ENCODE measurements at places on chromosomes 2 and 18.

DNA sequence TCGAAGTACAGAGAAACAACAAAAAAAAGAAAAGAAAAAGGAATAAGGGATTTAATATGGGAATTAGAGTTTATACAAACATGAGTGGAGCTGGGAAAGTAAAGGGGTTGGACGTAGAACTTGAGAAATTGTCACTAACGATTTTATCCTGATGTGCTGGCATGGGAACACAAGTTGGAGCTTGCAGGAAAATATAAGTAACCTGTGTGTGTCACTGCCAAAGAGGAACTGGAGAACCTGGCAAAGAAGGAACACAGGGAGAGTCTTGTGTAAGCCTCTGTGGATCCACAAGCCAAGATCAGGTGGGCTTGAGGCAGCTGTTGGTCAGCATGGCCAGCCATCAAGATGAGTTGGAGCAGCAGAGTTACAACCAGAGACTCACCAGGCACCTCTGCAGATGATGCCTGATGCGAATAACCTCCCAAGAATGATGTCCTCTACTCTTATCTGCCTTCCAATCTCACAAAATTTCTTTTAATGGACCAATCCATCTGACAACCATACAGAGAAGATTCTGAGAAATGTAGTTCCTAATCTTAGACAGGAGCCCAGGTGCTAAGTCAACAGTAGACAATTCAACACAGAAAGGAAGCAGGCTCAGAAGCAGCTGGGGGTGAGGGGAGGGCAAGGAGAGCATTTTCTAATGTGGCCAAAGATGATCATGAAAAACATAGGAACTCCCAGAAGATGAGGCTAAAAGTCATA is 77.0 kb upstream of the SPOPL start:
- DNase-seq = no peak

GRCh38 chr2:25397777-25398176 is 56.1 kb upstream of the DNMT3A start:
- DNase-seq = no peak

- DNase-seq = no peak
Observed at GRCh38 chr18:23879966-23880565, 134.5 kb upstream of the TTC39C start.

DNA sequence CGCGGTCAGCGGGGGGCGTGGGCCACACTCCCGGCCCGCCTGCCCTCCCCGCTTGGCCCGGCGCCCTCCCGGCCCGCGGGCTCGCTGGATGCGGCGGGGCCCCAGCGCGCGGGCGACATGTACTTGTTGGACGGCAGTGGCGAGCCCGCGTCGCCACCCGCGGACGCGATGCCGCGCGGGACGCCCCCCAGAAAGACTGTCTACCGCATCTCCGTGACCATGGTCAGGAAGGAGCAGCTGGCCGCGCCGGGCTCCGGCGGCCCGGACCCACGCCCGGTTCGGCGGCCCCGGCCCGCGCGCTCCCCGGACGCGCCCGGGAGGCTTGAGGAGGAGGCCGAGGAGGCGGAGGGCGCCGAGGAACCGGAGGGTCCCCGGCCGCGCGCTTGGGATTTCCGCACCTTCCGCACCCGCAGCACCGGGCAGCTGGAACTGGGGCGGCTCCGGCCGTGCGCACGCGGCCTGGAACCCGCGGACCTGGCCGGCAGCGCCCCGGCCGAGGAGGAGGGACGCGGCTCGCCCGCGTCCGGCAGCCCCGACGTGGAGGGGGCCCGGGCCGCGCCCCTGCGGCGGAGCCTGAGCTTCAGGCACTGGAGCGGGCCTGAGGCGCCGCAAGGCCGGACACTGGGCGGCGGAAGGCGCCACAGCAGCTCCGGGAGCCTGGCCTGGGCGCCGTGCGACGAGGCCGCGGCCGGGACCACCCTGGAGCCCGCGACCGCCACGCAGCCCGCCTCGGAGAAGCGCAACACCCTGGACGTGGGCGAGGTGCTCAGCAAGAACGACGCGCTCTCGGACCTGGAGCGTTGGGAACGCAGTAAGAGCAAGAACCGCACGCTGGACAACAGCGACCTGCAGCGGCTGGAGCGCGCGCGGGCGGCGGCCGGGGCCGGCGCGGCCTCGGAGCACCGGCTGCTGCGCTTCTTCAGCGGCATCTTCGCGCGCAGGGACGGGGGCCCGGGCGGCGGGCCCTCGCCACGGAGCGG is 176.4 kb downstream of the AGAP1 start:
- DNase-seq = peak; percentile 71

DNA sequence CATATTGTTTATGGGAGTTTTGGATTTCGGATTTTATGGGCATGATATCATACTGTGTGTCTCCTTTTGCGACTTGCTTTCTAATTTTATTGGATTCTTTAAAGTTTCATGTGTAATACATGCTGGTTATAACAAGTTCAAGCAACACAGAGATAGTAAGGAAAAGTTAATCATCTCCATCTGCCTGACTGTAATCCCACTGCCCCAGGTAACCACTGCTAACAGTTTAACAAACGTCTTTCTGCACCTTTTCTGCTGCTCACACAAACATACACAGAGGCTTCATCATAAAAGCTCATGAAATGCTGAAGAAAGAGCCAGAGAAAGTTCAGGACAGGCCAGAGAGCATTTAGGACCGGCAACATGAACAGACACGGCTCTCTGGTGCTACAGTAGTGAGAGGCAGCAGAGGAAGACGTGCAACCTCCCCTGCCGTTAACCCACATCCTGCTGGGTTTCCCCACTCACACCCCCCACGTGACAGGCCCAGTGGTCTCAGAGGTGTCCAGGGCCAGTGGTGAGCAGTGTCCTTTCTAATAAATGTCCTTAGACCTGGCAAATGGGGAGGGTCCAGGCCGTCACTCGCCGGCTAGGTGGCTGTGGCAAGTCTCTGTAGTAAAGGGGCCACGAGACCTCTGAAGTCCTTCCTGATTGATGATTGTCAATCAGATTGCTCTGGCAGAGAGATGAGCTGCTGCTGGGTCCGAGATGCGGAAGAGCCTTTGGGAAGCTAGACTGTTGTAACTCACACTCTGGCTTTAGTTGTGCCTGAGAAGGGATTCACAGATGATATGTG is 43.0 kb upstream of the SLC1A4 start:
- peak; percentile 30 for DNase-seq

DNA sequence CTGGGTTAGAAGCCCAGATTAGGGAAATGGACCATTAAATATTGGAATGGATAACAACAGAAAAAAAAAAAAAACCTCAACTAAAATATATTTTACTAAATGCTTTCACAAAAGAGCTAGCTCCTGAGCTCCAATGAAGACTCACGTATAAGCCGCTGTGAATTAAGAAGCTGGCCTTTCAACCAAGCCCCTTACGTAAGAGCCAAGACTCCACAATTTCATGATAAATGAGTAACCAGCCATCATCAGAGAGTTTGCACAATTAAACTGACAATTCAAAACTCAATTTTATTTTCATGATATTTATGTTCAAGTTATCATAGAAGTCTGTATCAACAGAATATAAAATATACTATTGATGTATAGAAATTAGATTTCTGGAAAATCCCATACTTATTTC is 70.7 kb upstream of the HNRNPA3 start:
- no peak for DNase-seq

DNA sequence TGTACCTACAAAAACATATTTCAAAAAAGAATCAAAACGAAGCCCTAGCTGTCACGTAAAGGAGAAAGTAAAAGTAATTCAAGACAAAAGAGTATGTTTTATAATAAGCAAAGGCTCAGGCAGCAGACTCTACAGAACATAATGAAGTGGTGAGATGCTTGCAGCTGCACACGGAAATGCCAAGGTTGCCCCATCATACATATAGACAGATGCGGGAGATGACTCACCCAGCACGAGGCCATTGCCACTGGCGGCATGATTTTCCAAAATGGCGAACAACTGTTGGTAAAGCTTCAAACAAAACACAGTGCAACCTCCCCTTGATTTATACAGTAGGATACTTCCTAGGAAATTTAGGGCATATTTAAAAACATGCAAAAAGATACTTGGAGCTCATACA is 26.0 kb upstream of the C1QL2 start:
- no peak for DNase-seq

DNA sequence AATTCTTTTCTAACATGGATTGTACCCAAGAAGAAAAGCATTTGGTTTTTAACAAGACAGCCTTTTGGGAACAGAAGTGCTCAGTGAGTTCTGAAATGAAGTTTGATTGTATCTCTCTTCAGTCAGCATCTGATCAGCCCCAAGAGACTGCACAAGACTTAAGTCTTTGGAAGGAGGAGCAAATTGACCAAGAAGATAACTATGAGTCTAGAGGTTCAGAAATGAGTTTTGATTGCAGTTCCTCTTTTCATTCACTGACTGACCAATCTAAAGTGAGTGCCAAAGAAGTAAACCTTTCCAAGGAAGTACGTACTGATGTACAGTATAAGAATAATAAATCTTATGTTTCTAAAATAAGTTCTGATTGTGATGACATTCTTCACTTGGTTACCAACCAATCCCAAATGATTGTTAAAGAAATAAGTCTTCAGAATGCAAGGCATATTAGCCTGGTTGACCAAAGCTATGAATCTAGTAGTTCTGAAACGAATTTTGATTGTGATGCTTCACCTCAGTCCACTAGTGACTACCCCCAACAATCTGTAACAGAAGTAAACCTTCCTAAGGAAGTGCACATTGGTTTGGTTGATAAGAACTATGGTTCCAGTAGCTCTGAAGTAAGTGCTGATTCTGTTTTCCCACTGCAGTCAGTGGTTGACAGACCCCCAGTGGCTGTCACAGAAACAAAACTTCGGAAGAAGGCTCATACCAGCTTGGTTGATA is 31.2 kb downstream of the ZDBF2 start:
- DNase-seq = no peak

DNA sequence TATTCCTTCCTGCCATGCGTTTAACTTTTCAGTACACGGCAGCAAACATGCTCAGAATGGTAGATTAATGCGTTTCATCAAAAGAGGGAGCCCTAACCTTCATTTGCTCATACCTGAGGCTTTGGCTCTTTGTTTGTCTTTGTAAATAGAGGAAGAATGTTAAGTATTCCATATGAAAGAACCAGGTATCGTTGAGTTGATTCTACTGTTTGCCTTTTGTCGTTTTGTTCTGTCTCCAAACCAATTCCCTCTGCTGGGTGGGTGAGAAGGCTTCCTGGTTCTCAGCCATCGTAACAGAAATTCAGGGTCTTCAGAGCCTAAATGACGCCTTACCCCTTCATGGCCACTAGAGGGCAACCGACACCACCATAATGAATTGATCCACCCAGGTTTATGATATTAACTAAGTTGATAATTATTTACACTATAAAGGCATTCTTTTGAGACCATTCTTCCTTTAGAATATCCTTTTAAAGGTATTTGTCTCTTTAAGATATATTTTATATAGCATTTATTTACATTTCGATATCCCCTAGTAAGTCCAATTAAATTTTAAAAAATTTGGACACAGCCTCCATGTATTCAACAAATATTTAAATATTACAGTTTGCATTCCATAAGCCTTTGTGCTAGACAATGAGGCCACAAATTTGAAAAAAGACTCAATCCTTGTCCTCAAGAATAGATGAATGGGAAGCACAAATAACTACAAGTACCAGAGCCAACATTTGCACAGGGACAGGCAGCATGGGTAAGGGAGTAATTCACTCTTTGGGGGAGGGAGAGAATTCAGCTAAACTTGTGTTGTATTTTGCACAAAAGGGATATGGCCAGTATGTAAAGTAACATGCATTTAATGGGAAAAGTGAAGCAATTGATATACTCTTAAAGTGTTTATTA is 48.1 kb downstream of the TIMM21 start:
- peak; percentile 55 for DNase-seq

- no peak for DNase-seq
Observed at GRCh38 chr18:77178559-77178958, 46.0 kb upstream of the MBP start.

- DNase-seq = no peak
Observed at GRCh38 chr2:43894743-43895142, 56.0 kb downstream of the ABCG8 start.

All from fibroblast of upper back skin (primary cell).